CD4-positive, alpha-beta T cell treated with Interferon gamma for 1 hour (primary cell): ENCODE measurements at places on chromosomes 1 and 21.

DNA sequence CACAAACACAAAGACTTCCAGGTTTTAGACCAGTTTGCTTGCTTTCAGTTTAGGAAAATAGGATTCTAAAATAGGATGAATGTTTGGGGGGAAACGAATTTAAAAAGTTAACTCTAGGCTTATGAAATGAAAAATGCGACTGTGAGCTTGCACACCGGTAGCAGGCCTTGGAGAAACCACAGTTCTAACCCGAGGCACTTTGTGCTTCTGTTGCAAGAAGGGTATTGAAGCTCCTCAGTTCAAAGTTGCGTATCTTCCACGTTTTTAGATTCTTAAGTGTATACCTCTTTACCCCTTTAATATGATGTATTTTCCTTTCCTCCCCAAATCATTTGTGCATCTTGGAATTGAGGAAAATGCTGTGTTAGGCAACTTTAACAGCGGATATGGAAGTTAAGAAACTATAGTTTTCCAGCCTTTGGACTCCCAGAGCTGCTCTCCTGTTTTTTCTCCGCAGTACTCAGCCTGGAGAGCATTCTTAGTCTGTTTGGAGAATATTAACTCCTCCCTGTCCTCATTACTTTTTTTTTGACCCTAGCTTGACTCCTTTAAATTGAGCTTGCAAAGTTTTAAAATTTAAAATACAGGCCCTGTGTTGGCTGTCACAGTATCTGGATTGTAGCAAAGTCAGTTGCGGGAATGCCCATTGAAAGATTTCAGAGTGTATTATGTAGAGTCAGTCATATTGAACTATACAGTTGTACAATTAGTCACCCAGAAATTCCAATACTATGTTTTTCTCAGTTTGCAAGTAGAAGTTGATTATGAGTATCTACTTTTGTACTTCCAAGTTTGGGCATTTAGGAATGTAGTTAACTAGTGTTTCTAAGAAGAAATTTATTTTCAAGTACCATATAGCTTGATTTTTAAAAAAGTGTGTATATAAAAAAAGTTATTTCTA lies 2.6 kb downstream of the MRPS6 start:
- DNase-seq: no peak

DNA sequence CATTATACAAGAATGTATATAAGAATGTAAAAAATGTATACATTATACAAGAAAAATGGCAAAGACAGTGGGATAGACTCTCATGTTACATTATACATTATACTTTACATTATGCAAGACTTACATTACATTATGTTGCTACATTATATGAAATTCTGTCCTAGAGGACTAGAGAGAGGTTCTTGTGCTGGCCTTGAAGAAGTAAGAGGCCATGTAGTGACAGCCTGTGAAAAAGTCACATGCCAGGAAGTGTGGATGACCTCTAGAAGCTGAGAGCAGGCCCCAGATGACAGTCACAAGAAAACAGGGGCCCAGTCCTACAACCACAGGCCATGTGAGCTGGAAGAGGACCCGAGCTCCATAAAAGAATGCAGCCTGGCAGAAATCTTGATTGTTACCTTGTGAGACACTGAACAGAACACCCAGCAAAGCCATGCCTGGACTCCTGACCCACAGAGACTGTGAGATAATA lies 30.5 kb upstream of the AHCYL1 start:
- no peak for DNase-seq

- no peak for DNase-seq
Observed at GRCh38 chr1:190344454-190344853, 133.2 kb downstream of the BRINP3 start.

- DNase-seq: no peak
Observed at GRCh38 chr1:187627516-187627915, 798.8 kb downstream of the PLA2G4A start.

DNA sequence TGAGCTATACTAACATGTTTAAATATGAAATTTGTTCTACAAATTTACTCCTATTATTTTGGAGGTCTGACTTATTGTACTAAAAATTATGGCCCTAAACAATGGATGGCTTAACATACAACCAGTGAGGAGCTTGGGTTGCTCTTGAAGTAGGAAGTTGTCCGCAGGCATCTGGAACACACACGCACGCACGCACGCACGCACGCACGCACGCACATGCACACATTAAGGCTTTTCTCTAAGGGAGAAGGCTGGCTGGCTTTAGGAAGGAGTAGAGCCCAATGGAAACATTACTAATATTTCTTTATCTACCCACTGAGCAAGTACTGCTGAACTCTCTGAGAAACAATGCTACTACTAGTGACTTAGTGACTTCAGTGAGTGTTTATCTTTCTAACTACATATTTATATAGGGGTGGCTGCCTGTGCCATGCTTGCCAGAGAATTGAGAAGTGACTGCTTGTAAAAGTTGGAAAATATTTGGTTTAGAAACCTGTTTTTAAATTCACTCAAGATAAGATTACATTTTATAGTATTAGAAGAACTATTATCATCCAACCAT lies 16.2 kb upstream of the ARHGAP29 start:
- DNase-seq: no peak

GRCh38 chr1:92619466-92620189 lies 132.9 kb upstream of the GFI1 start:
- no peak for DNase-seq

DNA sequence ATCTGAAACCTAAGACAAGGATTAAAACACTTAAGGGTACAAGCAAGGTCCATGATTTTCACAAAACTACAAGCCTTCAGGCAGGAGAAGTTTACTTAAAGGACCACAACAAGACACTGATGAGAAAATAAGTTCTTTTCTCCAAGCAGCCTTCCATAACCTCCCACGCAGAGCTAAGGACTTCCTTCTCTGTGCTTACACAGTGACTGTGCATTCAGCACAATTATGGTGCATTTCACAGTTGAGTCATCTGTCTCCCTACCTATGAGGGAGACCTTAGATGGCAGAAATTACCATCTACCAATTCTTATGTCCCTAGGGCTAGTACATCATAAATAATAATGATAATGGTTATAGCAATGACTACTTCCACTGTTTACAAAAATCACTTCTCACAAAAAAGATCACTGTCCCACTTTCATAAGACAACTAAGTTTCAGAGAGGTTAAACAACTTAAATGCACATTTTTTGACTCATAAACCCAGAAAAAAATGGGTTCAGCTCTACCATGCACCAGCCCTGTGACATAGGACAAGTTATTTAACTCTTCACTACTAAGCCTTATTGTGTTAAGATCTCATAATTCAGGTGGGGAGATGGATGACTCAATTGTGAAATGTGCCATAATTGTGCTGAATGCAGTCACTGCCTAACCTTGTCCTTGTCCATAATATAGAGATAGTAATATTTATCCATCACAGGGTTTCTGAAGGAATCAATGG lies 45.3 kb downstream of the TARBP1 start:
- no peak for DNase-seq

GRCh38 chr1:44677201-44677766 lies 2.8 kb downstream of the ARMH1 start:
- DNase-seq: no peak

GRCh38 chr1:15321601-15322000 lies 74.6 kb downstream of the FHAD1 start:
- no peak for DNase-seq

- DNase-seq: peak; percentile 1
Observed at GRCh38 chr21:35400233-35400939, 351.3 kb upstream of the RUNX1 start.

DNA sequence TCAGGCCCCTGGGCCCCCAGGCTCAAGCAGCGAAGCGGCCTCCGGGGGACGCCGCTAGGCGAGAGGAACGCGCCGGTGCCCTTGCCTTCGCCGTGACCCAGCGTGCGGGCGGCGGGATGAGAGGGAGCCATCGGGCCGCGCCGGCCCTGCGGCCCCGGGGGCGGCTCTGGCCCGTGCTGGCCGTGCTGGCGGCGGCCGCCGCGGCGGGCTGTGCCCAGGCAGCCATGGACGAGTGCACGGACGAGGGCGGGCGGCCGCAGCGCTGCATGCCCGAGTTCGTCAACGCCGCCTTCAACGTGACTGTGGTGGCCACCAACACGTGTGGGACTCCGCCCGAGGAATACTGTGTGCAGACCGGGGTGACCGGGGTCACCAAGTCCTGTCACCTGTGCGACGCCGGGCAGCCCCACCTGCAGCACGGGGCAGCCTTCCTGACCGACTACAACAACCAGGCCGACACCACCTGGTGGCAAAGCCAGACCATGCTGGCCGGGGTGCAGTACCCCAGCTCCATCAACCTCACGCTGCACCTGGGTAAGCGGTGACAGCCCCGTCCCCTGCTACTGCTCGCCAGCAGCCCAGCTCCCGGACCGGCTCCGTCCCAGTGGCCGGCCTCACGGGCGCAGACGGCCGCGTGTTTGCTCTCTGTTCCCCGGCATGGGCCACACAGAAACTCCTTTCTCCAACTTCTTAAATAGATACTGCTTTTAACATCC lies 539 bp downstream of the LAMC1 start:
- peak; percentile 51 for DNase-seq

GRCh38 chr1:53120659-53121058 lies 21.8 kb downstream of the SLC1A7 start:
- DNase-seq: no peak

DNA sequence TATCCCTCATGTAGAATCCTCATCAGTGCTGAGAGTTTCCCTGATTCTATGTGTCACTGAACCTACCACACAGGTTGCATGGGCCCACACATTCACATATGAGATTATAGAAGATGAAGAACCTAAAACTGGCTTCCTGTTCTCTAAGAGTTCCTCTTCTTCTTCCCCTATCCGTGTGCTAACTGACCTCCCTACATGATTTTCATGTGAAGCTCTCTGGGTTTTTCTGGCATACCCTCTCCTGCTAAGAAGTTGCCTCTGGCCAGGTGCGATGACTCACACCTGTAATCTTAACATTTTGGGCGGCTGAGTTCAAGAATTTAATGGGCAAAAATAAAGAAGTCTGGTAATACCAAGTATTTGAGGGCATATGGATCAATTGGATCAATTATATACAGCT lies 5.5 kb upstream of the CD244 start:
- DNase-seq: no peak

DNA sequence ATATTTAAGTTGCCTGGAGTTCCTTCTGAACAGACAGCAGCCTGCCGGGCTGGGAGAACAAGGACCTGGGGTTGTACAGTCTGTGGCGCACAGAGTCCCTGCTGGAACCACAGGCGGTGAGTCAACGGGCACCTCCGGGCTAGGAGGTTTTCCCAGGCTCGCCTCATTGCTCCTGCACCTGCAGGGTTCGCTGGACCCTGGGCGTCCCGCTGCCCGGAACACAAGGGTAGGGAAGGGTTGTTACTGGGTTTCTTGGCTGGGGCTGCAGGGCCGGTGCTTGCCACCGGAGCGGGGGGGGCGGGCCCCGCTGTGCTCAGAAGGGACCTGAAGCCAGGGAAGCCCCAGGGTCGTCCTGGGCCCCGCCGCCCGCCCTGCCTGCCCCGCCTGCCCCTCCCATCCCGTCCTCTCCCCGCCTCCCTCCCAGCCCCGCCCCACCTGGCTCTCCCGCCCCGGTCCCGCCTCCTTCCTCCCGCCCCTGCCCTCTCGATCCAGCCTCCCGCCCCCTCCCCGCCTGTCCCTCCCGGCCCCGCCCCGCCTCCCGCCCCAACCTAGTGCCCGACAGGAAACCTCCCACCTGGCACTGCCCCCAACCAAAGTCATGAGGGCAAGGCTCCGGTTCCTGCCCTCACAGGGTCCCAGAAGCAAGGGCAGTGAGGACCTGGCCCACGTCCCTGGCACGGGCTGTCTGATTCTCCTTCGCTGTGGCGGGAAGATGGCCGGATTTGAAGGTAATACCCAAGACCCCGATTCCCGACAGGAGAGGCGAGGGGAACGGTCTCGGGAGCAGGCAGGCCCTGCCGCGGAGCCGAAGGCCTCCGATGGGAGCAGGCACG lies 6.8 kb downstream of the JMJD4 start:
- peak; percentile 56 for DNase-seq
